RPMI7951 (cell line): ENCODE measurements at places on chromosomes 5 and 9. TPM values are rescaled to one million over a fixed set of nuclear protein-coding genes. Genes with fewer than 3 reads are reported as not detected.

Gene MEF2C
- 20.8 and 32.1 TPM in 2 replicates for total RNA-seq

Gene SLC6A19
- not detected in 2 replicates for total RNA-seq

Gene RASGRF2
- 0.72 and 0.98 TPM in 2 replicates for total RNA-seq

Gene TARS1
- 172 and 195 TPM in 2 replicates for total RNA-seq

Gene CLIC3
- total RNA-seq = 0.68 and 1.7 TPM in 2 replicates

Gene GABBR2
- not detected in 2 replicates for total RNA-seq

Gene HTR1A
- total RNA-seq = not detected in 2 replicates

Gene FOXB2
- total RNA-seq = not detected in 2 replicates

Gene PPP3R2
- total RNA-seq = not detected in 2 replicates

Gene NR3C1
- 40.6 and 53.0 TPM in 2 replicates for total RNA-seq

Gene C8G
- total RNA-seq = not detected in 2 replicates

Gene KCNV2
- total RNA-seq = not detected in 2 replicates

Gene CCL21
- not detected in 2 replicates for total RNA-seq

Gene TLR4
- 15.9 and 21.0 TPM in 2 replicates for total RNA-seq

Gene BHMT2
- total RNA-seq = not detected in 2 replicates

Gene SLC46A2
- total RNA-seq = not detected in 2 replicates
